H4 (cell line): ENCODE measurements at places on chromosomes 5 and 9. TPM values are rescaled to one million over a fixed set of nuclear protein-coding genes. Genes with fewer than 3 reads are reported as not detected.

Gene MRPS2
- 30.3 and 34.6 TPM in 2 replicates for total RNA-seq

Gene ZNF658
- 2.3 and 3.6 TPM in 2 replicates for total RNA-seq

Gene LCN9
- total RNA-seq: not detected in 2 replicates

- DNase-seq: no peak
Measured at GRCh38 chr5:121350181-121350930, 501.3 kb upstream of the FTMT start.

DNA sequence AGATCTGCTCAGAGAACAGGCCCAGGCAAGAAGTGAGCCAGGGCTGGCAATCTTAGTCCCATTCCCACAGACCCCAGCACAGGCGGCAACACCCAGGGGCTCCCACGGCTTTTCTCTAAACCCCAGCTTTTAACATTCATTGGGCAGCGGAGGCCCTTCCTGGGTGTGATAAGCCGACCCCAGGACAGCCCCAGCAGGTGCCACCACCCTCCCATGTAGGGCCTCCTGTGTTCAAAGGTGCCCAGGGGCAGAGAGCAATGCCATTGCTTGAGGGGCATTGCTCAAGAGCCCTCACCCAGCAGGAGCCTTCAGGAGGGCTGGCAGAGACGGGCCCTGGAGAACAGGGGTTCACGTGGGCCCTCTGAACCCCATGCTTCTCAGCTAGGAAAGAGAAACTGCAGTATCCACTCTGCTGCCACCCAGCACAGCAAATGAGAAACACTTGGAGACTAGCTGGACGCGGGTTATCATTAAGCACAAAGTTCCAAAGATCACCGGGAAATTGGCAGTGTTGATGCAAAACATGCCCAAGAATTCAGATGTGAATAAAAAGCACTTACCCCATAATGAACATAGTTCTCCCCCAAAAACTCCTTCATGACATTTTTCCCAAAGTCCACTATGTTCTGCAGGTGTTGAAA, 13.9 kb downstream of the IPPK start:
- no peak for DNase-seq

DNA sequence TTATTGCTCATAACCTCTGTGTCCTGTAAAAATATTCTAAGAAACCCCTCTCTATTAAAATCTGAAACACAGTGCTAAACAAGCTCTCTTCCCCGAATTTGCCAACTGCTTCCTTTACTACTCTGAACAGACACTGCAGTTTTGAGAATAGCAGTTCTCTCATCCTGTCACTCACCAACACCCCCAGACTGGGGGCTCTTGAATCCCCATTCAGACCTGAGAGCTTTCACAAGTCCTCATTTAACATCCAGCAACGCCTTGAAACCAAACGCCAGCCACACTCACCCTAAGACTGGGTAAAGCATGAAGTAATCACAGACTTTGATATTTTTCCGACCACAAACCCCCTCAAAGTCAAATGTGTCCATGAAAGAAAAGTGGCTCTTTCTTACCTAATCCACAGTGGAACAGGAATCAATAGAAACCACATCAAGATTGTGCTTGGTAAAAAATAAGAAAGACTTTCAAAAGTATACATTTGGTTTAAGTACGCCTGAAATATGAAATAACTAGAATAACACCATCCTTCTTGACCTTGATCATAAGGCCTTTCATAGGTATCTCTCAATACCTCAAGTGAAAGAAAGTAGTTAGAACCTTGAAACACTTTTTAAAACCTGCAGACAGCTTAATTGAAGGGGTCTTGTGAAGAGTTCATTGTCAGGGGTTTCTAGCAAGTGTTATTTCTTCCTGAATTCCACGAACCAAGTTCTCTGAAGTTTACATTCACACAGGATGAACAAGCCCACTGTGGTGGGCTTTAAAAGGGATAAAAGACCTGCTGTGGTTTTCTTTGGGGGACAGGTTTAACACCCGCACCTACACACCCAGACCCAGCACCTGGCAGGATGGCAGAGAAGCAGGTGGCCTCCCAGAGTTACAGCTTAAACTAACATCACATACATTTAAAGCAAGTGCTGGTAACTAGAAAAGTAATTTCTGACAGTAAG, 412.6 kb downstream of the MLLT3 start:
- DNase-seq: no peak

DNA sequence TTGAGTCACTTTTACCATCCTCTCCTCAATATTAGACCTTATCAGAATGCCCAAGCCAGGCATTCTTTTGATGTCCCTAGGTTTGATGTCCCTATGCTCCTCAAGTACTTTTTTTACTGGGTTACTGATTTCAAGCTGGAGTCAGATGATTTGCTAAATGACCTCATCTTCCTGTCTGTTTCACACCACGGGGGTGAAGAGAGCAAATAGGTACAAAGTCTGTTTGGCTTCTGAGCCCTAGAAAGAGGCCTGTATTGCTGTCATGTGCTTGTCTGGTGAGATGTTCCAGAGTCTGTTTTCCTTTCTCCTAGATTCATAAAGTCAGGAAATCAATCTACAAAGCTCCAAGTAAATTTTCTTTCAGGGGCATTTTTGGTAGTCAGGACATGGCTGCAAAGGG, 12.7 kb upstream of the DAB2 start:
- DNase-seq: no peak

GRCh38 chr5:65482736-65483545, 1.2 kb upstream of the ADAMTS6 start:
- peak; percentile 64 for DNase-seq

DNA sequence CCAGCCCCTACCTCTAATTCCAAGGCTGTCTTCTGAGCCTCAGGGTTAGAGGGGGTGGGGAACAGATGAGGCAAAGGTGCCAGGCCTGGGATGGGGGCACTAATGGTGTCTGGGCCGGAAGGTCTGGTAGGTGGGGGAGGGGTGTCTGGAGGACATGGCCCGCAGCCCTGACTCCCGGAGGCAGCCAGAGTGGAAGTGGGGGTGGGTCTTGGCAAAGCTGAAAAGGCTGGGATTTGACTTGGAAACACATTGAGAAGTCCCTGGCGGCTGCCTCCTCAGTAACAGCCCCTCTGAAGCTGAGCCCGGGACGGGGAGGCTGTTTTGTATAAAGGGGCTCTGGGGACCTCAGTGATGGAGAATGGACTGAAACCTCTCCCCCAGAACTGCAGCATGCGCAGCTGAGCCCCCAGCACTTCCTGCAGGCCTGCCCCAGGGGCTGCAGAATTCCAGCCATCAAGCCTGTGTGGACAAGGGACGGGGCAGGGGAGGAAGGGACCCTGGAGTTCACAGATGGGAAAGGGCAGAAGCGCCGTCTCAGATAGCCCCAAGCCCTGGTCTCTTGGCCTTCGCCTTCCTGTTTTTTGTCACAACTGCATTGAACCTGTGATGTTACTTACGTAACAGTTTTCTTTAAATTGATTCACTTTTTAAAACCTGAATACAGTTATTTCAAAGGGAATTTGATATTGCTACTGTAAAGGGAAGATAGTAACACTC, 49.3 kb upstream of the SYNPO start:
- no peak for DNase-seq

DNA sequence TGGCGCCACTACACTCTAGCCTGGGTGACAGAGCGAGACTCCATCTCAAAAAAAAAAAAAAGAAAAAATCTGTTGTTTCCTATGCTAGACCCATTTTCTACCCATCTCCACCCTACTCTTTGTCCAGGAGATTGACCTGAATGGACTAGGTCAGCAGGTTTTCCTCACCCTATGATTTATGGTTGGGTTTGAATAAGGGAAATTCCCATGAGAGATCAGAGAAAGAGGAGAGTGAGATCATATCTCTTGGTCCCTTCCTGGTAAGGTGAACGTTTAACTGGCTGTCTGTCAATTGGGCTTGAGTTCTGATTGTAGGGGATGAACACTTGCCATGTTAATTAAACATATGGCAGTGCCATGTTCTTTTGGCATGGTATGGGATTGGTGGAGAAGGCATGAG, 387.4 kb downstream of the MAN2A1 start:
- DNase-seq: no peak
